ENCODE measurements at places on chromosomes 2 and 18.
A peak's percentile ranks its signal among the peaks of the same experiment; 100 is the strongest.

- no peak for DNase-seq
Observed at GRCh38 chr2:65608916-65609315, 176.5 kb upstream of the SPRED2 start.

DNA sequence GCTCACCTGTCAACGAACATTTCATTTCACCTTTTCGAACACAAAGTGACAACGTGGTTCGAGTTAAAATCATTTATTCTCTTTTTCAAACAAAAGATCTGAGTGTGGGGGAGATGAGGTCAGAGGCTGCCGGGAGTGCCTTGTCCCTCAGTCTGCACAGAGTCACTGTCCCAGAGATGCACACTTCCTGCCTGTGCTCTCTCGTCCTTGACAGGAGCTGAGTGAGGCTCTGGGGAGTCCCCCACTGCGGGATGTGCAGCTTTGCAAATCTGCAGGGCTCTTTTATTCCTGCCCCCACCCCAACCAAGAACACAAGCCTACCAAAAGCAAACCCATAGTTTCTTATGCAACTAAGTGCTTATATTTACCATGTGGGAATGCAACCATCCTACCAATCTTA lies 497.8 kb downstream of the EIPR1 start:
- DNase-seq, result no peak

DNA sequence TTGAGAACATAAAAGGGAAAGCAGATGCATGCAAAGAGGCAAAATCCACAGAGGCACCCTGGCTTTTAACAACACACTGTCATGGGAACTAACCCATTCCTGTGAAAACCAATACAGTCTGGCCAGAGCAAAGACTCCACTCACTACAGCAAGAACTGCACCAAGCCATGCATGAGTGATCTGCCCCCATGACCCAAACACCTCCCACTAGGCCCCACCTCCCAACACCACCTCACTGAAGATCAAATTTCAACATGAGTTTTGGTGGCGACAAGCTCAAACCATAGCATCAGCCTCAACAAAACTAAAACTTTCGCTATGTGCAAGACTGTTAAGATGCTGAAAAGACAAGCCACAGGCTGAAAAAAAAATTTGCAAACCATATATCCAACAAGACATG lies 162.8 kb downstream of the SMAD2 start:
- DNase-seq, result no peak

DNA sequence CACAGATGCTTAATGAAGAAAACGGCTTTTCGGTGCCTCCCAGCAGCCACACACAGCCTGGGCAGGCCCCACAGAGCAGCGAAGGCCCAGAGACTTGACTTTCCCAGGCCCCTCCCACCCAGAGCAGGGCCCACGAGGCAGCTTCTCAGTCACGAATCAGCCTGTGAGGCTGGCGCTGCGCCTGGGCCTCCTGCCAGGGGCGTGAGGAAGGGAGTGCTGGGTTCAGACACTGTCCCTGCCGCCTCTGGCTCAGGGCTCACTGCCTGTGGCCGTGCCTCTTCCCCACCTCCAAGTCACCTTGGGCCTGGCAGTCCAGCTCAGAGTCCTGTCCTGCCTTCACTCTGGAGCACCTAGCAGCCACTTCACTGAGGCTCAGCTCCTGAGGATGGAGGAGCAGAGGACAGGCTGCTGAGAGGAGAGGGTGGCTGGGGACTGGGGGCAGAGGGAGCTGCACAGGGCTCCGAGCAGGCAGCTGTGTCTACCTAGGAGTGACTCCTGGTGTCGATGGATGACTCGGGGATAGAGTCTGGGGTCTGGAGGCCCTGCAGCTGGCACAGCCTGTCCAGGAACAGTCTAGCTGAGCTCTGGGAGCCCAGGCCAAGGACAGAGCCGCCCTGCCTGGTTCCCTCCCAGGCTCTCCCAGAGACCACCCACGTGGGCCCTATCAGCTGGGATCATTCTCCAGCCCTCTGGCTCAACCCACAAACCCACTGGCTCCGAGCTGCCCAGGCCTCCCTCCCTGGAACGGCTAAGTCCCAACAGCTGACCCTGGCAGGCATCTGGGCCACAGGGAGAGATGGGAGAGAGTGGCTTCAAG lies 36.4 kb upstream of the FOSL2 start:
- DNase-seq, result peak; percentile 36

DNA sequence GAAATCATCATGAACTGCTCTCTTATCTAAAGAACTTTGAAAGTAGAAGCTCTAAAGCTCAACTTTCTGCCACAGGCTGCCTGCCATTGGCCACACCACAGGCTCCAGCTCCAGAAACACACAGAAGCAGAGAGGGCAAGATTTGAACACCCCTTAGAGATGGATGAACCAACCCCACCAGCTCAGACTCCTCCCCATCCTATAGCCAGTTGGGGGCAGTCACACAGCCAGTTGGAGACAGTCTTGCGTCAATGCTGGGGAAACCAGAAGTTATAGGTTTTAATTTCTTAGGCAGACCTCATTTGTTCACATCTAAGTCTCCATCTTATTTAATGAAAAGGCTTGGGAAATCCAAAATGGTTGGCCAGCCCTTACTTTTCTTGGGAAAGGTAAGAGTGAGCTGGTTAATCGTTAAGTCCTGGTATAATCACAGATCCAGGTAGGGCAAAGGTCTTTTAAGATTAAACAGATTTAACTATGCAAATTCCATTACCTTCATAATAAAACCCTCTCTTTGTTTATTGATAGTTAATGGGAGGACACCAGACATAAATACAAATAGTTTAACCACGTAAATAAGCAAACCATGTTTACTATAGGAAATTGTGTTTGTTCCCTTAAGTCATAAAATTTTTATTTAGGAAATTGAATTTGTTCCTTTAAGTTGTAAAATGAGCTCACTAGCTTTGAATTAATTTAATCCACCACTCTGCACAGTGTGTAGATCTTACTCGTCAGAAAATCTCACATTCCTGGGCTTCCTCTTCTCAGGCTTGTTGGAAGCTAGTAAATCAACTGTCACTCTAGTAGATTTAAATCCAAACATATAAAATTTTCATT lies 28.0 kb downstream of the MRO start:
- DNase-seq, result no peak

DNA sequence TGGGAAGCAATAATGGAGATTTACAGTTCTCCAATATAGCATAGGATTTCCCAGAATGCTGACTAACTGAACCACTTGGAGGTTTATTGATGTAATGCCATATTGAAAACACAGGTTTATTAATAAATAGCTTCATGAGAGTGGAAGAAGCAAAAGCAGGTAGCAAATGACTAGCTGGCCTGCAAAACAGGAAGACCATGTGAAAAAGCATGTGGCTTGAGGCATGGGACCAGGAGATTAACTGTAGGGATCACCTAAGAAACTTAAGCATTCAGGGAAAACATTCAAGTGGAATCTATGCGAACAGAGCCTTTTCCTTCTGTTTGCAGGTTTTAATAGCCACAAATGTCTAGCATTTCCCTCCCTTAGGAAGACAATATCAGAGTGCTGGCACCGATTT lies 679.7 kb downstream of the ZEB2 start:
- DNase-seq, result no peak

DNA sequence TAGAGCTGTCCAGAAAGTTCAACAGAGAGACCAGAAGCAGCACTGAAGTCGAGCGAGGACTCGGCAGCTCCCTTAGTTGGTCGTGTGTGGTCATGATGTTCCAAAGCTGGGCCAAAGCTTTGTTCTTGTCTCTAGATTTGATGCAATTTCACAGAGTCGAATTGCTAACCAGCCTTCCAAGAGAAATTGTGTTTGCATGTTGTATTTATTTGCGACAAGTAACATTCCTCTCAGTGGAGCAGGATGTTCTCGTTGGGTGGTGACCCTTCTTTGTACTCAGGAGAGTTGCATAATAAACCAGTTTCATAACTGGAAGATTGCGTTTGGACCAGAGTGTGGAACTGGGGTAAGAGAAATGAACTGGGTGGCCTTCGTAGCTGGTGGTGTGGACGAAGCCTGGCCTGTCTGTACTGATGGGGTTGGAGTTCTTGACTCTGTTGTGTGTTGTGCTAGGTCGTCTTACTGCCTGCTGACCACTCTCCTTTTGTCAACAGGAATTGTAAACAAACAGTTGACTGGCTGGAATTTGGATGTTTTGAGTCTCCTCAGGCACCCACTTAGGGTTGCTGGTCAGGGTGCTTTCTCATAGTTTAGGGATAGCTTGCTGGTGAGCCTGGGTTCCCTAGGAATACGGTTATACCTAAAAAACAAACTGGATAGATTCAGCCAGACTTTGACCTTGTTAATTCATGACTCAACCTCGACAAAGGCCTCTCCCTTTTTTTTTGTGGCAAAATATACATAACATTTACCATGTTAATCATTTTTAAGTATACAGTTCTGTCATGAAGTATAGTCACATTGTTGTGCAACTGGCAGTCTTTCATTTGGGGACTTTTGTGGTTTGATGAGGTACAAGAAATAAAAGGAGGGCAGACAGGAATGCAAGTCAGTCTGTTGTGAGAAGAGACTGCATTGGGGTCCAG lies 28.9 kb upstream of the TOGARAM2 start:
- no peak for DNase-seq

DNA sequence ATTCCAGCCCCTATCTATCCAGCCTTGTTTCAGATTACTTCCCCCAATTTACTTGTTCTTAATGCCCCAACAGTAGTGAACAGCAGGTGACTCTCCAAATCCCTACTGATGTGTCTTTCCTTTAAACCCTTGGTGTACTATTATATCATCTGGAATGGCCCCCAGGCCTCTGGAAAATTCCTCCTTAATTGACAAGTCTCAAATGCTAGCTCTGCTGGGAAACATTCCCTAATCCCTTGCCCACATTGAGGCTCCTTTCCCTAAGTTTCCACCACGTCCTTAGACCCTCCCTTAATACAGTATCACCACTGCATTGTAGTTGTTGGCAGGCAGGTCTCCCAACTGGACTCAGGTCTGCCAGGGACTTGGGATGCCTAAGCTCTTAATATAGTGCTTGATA lies 41.0 kb downstream of the MYO3B start:
- peak; percentile 31 for DNase-seq

GRCh38 chr2:164920430-164920829 lies 34.9 kb downstream of the SLC38A11 start:
- peak; percentile 85 for DNase-seq

DNA sequence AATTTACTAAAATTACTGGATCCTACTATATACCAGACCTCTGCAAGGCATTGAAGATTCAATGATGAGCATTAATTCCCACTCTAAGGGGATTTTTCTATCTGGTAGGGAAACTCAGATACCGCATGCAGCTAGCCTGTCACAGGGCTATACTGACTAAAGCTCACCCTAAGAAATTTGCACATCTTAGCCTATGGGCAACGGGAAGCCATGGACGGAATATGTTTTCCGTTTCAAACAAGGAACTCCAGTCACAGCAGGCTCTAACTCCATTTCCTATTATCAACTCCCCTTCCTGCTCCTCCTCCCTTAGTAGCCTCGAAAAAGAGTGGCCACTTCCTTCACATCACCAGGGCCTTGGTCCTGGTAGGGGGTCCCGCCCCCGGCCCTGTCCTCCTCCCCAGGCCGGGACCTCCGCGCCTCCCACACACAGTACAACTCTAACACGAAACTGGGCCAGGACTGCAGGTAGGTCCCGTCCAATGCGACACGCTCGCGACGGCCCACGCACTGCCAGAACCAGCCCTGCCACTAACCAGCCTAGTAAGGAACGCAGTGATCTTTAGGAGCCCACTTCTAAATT lies 659 bp upstream of the COX5B start:
- peak; percentile 86 for DNase-seq

GRCh38 chr2:137091704-137092103 lies 326.4 kb downstream of the THSD7B start:
- no peak for DNase-seq

DNA sequence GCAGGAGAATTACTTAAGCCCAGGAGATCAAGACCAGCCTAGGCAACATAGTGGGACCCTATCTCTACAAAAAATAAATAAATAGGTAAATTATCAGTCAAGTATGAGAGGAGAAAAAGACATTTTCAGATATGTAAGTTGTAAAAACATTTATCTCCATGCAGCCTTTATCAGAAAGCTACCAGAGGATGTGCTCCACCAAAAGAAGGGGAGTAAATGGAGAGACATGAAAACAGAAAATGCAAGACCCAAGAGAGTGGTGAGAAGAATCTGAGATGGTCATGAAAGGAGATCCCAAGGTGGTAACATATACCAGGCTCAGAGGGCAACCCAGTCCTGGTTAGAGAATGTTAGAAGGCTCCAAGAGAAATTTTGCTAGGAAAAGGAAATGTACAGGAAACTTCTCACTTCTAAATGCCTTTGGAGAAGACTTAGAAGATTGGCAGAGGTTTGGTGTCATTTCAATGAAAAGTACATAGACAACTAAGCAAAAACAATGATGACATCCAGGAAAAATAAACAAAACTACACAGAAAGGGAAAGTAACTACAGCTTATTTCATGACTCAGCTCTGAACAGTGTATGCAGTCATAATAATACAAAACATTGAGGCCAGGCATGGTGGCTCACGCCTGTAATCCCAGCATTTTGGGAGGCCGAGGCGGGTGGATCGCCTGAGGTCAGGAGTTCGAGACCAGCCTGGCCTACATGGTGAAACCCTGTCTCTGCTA lies 19.5 kb downstream of the CIB4 start:
- DNase-seq, result peak; percentile 19

DNA sequence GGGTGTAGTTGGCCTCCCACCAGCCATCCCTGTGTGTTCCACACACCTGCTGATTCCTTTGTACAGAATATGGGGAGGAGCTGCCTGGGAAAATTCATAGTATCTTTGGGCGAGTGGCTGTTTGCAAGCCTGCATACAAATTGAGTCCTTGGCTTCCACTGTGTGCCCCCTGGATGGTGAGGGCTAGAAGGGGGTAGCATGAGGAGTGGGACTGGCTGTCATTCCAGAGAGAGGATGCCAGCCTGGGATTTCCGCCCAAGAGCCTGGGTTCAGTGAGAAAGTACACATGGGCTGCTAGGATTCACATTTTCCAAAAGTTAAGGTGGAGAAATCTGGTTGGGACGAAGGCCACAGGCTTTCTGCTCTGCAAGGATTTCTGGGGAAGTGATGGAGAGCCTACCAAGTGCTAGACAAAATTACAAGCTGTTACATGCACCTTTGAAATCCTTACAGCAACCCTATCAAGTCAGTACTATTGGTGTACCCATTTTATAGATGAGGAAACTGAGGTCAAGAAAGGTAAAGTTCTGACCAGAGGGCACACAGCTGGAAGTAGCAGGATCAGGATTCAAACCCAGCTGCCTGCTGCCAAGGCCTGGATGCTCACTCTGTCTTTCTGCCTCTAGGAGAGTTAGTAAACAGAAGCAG lies 606 bp upstream of the TOGARAM2 start:
- DNase-seq, result no peak

DNA sequence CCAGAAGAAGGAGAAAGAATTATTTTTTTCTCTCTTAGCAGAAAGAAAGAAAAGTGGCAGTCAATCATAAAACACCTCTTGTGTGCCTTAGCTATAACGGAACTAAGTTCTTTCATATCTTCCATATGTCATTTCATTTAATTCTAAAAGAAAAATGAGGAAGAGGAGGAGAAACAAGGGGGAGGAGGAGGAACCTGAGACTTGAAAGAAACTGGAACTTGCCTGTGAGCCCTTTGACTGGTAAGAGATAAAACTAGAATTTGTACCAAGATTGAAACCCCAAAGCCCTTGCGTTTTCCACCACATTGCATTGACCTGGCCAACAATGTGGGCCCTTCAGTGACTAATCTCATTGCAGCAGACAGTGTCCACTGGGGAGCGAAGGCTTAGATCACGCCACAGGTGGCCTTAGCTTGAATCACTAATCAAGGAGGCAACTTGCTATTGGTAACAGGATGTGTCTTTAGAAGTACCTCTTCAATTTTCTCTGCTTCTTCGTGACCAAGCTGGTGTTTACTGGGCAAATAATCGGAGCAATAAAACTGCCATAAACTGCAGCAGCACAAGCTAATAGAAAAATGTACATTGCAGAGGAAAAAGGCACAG lies 307.9 kb downstream of the CLIP4 start:
- DNase-seq, result peak; percentile 87
